Islet precursor cell (in vitro differentiated cells): ENCODE measurements at places on chromosomes 7 and 10.

DNA sequence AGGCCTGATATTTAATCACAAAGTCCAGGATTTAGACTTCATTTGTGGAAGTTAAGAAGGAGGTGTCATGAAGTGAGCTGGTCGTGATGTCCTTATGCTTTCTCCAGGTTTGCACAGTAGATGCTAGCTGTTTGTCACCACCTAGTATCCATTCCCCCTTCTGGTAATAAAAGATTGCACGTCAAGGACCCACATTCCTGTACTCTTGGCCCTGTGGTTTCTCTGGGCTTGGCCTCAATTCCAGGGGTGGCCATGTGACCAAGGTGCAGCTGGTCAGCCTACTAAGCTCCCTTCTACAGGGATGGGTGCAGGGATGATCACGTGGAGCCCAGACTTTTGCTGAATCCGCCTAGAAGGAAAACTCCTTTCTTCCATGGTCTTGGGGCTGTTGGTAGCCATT, 16.5 kb downstream of the NPS start:
- no peak for DNase-seq

GRCh38 chr10:113801569-113801968, 50.1 kb downstream of the PLEKHS1 start:
- no peak for DNase-seq

DNA sequence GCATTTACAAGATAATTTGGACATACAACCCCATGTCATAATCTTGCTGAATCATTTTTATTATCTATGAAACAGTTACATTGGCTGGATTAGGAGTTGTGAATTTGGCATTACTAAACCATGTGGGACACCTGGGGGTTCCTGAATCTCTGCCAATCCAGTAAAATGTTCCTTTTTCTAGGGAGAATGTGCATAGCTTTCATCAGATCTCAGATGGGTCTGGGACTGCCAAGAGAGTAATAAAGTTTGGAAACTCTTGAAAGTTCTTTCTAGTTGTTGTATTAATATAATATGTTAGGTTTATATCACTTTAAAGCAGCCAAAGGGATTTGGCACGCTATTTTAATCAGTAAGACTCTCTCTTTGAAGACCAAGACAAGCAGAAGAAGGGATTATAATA, 62.7 kb downstream of the SEMA3E start:
- no peak for DNase-seq

DNA sequence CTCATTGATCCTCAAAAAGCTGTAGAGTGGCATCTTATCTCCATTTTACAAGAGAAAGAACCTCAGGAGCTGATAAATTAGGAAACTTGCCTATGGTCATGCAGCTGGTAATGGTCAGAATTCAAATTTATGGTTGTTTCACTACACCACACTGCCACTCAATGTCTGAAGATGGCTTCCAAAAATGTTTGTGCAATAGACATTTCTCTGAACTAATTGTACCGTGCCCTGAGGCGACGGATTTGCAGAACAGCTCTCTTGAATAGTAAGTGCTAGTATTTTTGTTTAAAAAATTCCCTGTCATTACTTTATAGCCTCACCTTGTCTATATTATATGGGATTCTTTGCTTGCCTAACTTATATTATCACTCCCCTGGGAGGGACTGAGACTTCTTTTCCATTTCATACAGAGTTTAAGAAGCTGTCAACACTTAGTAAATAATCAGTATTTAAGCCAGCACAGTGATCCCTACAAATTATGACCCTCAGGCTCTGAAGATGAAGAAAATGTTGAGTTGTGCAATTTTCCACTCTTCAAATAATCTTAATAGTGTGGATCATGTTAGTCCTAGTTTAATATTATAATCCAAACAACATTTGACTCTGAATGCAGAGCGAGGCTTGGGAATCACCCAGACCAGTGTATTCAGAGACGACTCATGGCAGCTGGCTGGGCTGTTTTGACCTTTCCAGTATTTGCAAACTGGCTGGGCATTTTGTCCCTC, 346.6 kb downstream of the PTEN start:
- no peak for DNase-seq

DNA sequence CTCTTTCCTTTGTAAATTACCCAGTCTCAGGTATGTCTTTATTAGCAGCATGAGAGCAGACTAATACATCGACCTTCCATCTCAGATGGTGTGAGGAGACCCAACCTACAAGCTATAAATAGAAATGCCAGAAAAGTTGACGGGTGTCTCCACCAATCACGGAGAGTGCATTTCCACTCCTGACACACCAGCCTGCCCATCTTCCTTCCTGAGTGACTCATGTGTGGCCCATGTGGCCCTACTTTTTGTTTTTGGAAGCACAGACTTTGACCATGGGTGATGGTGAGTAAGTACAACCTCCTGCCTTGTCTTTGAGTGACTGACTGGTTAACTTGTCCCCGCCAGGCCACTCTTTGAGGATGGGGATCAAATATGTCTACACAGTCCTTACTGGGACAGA, 147.0 kb downstream of the OAT start:
- DNase-seq, result no peak

- DNase-seq, result peak; percentile 46
These were observed 42.0 kb downstream of the PRF1 start for GRCh38 chr10:70560511-70560941.

- DNase-seq, result no peak
These were observed 162.5 kb downstream of the LRMDA start for GRCh38 chr10:75593692-75594556.

- no peak for DNase-seq
These were observed at the start of gene ZNF316 for GRCh38 chr7:6636741-6637543. ZNF316 (plus strand) TSS chr7:6637318; CDS start chr7:6642410, 5,092 bp downstream.

GRCh38 chr7:73820013-73820412, 10.8 kb upstream of the CLDN4 start:
- DNase-seq, result peak; percentile 16

GRCh38 chr10:110011681-110012080, 3.9 kb downstream of the ADD3 start:
- DNase-seq, result no peak
